Panc1 (cell line): ENCODE measurements at places on chromosomes 11 and 22. TPM values are rescaled to one million over a fixed set of nuclear protein-coding genes. Genes with fewer than 3 reads are reported as not detected.

Gene ASPHD2
- 0.15 TPM for total RNA-seq

Gene GSTT2
- 0.26 TPM for total RNA-seq

Gene IGLL1
- total RNA-seq = not detected

- no peak for DNase-seq
- no peak overlapping the region for H3K4me3 ChIP-seq
- H3K36me3 ChIP-seq = no peaks in the 10 kb centered on the region
Observed at GRCh38 chr11:14544611-14545010, 24.4 kb upstream of the PSMA1 start.

DNA sequence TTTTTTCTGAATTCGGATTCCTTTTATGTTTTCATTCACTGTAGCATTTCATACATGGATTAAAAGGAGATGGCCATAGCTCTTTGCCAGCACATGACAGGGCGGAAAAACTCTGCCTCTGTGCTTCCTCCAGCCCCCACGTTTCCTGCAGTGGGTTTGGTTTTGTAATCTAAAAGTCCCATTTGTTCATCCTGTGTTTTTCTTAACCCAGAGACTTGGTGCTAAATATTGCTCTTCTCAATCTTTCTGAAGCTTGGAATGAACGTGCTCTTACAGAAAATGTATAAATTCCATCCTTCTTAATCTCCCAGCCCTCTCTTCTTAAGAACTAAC is 89.9 kb downstream of the PPP6R3 start:
- H3K4me3 ChIP-seq = no peak overlapping the region
- no peak overlapping the region for H3K27ac ChIP-seq
- DNase-seq = no peak
- H3K36me3 ChIP-seq = peaks cover 32% of the 10 kb centered on the region

- H3K27me3 ChIP-seq = peaks cover 7% of the 10 kb centered on the region; the same call in 1 of the 2 replicates
- H3K4me1 ChIP-seq = peaks cover 59% of the 10 kb centered on the region
- peak overlapping the region; percentile 92 for H3K27ac ChIP-seq
- H3K4me3 ChIP-seq = peak overlapping the region; percentile 69
Observed at GRCh38 chr11:94740083-94741021, 27.8 kb upstream of the AMOTL1 start.

GRCh38 chr22:40486962-40487602 is 116.7 kb downstream of the SGSM3 start:
- no peak overlapping the region for H3K4me3 ChIP-seq
- no peaks in the 10 kb centered on the region for H3K27me3 ChIP-seq
- no peaks in the 10 kb centered on the region for H3K36me3 ChIP-seq
- DNase-seq = no peak
- peaks cover 14% of the 10 kb centered on the region for H3K4me1 ChIP-seq

- H3K27ac ChIP-seq = no peak overlapping the region
- H3K36me3 ChIP-seq = no peaks in the 10 kb centered on the region
- no peaks in the 10 kb centered on the region for H3K4me1 ChIP-seq
- no peak for DNase-seq
- no peaks in the 10 kb centered on the region for H3K27me3 ChIP-seq
- no peak overlapping the region for H3K4me3 ChIP-seq
Observed at GRCh38 chr22:48670731-48671130, 1156.9 kb downstream of the BRD1 start.

- H3K4me3 ChIP-seq = no peak overlapping the region
- H3K27me3 ChIP-seq = no peaks in the 10 kb centered on the region
- H3K36me3 ChIP-seq = no peaks in the 10 kb centered on the region
- 0 out of 2 replicates have a peak overlapping the region, but pooled peaks have one; percentile 3 for H3K27ac ChIP-seq
Observed at GRCh38 chr11:35629914-35630313, 11.7 kb downstream of the FJX1 start.

DNA sequence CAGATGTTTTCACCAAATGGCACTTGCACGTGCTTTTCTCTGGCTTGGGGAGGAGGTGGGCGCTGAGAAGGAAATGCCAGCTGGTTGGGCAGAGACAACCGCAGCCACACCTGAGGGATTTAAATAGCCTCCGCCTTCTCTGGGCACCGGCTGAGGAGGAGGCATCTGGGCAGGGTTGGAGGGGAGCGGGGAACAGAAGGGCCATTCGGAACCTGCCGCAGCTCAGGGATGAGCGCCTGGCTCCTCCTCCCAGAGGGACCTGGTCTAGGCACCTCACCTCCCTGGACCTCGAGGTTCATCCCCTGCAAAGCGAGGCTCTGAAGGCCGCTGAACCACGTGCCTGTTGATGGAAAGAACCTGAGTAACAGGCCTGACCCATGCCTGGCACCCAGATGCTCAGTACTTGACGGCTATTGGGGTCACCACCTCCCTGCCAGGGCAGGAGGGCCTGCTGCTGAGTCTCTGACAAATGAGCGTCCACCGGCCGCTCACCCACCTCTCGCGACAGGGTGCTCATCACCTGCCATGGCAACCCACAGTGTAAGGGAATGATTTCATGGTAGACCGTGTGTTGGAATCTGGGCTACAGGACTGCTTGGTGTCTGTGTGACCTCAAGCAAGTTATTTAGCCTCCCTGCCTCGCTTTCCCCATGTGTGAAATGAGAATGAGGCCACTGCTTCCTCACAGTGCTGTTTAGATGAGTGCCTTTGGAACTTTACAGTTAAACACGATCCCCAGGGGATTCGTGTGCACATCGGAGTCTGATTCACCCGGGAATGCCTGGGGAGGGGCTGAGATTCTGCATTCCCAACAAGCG is 2.0 kb upstream of the KDELR3 start:
- no peak overlapping the region for H3K27ac ChIP-seq
- H3K36me3 ChIP-seq = no peaks in the 10 kb centered on the region
- no peaks in the 10 kb centered on the region for H3K27me3 ChIP-seq
- no peak for DNase-seq
- H3K4me1 ChIP-seq = peaks cover 2% of the 10 kb centered on the region; the same call in 1 of the 2 replicates
- no peak overlapping the region for H3K4me3 ChIP-seq

GRCh38 chr11:42913731-42914130 is 398.1 kb upstream of the API5 start:
- H3K27me3 ChIP-seq = no peaks in the 10 kb centered on the region
- H3K27ac ChIP-seq = no peak overlapping the region
- H3K4me3 ChIP-seq = no peak overlapping the region
- no peak for DNase-seq
- H3K36me3 ChIP-seq = no peaks in the 10 kb centered on the region

DNA sequence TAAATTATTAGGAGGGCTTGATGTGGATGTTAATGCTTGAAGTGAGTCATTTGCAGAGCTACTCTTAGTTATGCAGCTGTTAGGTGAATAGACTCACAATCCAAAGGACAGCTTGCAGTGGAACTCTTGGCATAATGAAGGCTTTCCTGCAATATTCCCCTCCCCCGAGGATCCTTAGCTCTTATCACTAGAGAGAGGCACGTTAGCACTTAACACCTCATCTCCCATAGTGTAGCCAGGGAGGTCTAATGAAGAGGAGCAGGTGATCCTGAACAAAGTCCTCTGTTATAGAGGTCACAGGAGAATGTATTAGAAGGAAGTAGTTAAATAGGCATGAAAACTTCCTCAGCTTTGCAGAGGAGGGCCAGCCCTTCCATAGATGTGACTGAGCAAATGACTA is 919.2 kb upstream of the FAT3 start:
- H3K36me3 ChIP-seq = no peaks in the 10 kb centered on the region
- no peaks in the 10 kb centered on the region for H3K27me3 ChIP-seq
- no peak overlapping the region for H3K4me3 ChIP-seq
- DNase-seq = no peak

- H3K27ac ChIP-seq = no peak overlapping the region
- DNase-seq = no peak
- H3K36me3 ChIP-seq = no peaks in the 10 kb centered on the region
- no peaks in the 10 kb centered on the region; the same call in 1 of the 2 replicates for H3K4me1 ChIP-seq
Observed at GRCh38 chr11:73652046-73652730, 5.8 kb downstream of the PLEKHB1 start.

- no peaks in the 10 kb centered on the region for H3K27me3 ChIP-seq
- no peak overlapping the region for H3K4me3 ChIP-seq
- DNase-seq = no peak
- H3K36me3 ChIP-seq = no peaks in the 10 kb centered on the region
- no peak overlapping the region for H3K27ac ChIP-seq
- no peaks in the 10 kb centered on the region for H3K4me1 ChIP-seq
Observed at GRCh38 chr11:134939031-134939430, 527.0 kb upstream of the B3GAT1 start.
